ENCODE measurements at places on chromosomes 3 and 15.

- no peak for DNase-seq
- H3K4me3 ChIP-seq: no peak overlapping the region
- no peaks in the 10 kb centered on the region for H3K4me1 ChIP-seq
These were observed 35.1 kb upstream of the CCDC80 start for GRCh38 chr3:112675943-112676535.

- H3K4me3 ChIP-seq: no peak overlapping the region
- H3K4me1 ChIP-seq: peaks cover 15% of the 10 kb centered on the region
- DNase-seq: no peak
- no peak overlapping the region for H3K27ac ChIP-seq
These were observed 6.6 kb downstream of the DTWD1 start for GRCh38 chr15:49627407-49627877.

DNA sequence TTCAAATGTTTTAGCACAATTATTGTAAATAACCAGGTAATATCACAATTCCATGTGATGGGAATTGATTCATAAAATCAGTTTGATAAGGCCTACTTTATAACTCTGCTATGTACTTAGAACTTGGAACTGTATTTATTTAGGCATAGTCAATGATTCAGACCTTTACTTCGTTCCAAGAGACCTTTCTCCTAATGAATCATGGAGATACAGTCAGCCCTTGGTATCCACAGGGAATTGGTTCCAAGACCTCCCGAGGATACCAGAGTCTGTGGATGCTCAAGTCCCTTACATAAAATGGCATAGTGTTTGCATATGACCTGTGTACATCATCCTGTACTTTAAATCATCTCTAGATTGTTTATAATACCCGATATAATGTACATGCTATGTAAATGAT, 60.8 kb upstream of the UMPS start:
- H3K4me1 ChIP-seq: no peaks in the 10 kb centered on the region
- no peak overlapping the region for H3K4me3 ChIP-seq
- no peak overlapping the region for H3K27ac ChIP-seq
- no peaks in the 10 kb centered on the region for H3K27me3 ChIP-seq
- no peaks in the 10 kb centered on the region for H3K36me3 ChIP-seq
- DNase-seq: no peak

DNA sequence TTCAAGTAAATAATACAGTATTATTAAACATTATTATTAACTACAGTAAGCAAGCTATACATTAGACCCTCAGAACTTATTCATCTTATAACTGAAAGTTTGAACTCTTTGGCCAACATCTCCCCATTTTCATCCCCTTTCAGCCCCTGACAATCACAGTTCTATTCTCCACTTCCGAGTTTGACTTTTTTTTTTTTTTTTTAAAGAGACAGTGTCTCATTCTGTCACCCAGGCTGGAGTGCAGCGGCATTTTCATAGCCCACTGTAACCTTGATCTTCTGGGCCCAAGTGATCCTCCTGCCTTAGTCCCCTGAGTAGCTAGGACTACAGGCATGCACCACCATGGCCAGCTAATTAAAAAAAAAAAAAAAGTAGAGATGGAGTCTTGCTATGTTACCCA, 41.3 kb upstream of the LRIG1 start:
- no peak overlapping the region for H3K27ac ChIP-seq
- H3K36me3 ChIP-seq: no peaks in the 10 kb centered on the region

GRCh38 chr3:115843206-115843605, 219.9 kb downstream of the GAP43 start:
- no peaks in the 10 kb centered on the region for H3K27me3 ChIP-seq
- H3K4me3 ChIP-seq: no peak overlapping the region
- H3K27ac ChIP-seq: no peak overlapping the region
- H3K4me1 ChIP-seq: no peaks in the 10 kb centered on the region

GRCh38 chr15:75089456-75090387, 66.3 kb downstream of the PPCDC start:
- no peaks in the 10 kb centered on the region for H3K27me3 ChIP-seq
- DNase-seq: no peak
- H3K4me1 ChIP-seq: peaks cover 25% of the 10 kb centered on the region
- no peak overlapping the region for H3K4me3 ChIP-seq
- no peaks in the 10 kb centered on the region for H3K36me3 ChIP-seq
- peak overlapping the region; percentile 62 for H3K27ac ChIP-seq

- DNase-seq: peak; percentile 91
- H3K27ac ChIP-seq: peak within 1 kb of the TSS; percentile 82
- peaks cover 12% of the 10 kb centered on the region for H3K4me1 ChIP-seq
- peak within 1 kb of the TSS; percentile 68 for H3K4me3 ChIP-seq
- H3K36me3 ChIP-seq: no peaks in the 10 kb centered on the region
These were observed at the start of gene APH1B for GRCh38 chr15:63277038-63277892. Gene APH1B (plus strand): TSS chr15:63277605. CDS start chr15:63277624, 19 bp downstream.

DNA sequence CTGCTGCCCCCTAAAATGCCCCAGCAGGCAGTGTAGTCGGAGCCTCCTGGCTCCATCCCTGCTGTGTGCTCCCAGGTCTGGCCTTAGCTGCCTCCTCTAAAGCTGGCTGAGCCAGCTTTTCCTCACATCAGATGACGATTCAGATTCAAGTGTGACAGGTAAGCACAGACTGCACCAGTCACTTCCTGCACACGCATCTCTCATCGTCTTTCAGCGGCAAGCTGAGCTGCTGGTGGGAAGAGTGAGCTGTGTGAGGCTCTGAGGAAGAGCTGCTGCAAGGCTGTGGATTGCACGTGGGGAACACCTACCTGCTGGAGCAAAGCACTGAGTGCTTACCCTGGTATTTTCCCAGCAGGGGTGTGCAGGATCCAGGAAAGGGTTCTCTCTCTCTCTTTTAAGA, 88.4 kb upstream of the RPL32 start:
- peaks cover 6% of the 10 kb centered on the region for H3K4me1 ChIP-seq
- H3K27ac ChIP-seq: no peak overlapping the region
- no peak overlapping the region for H3K4me3 ChIP-seq
- peaks cover 85% of the 10 kb centered on the region for H3K36me3 ChIP-seq
- no peaks in the 10 kb centered on the region for H3K27me3 ChIP-seq

DNA sequence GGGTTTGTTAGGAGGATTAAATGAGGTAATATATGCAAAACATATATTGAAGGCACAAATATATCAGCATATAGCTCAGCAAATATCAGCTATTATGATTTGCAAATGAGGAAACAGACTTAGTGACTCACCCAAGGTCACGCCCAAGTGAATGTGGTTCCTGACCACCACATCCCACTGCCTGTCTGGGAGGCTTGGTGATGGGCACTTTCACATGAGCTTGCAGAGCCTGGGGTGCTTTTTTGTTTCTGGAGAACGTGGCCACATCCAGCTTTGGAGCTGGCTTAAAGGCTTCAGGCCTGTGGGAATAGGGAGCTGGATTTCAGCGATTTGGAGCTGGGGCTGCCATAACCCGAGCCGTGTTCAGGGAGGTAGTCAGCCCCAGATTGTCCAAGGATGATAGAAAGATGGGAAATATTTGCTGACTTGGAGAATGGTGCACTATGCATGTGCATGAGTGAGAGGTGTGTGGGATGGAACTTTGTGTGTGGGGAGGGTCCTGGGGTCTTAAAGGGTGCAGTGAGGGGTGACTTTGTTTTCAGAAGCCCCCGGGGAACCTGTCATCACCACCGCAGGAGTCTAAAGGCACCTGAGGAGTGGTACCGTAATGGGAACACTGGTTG, 12.0 kb upstream of the FGD5 start:
- no peaks in the 10 kb centered on the region for H3K36me3 ChIP-seq
- no peaks in the 10 kb centered on the region for H3K4me1 ChIP-seq
- DNase-seq: no peak
- peak overlapping the region; percentile 35 for H3K27ac ChIP-seq
- no peak overlapping the region for H3K4me3 ChIP-seq

GRCh38 chr3:154758109-154758868, 321.8 kb upstream of the MME start:
- no peaks in the 10 kb centered on the region for H3K36me3 ChIP-seq
- peak; percentile 41 for DNase-seq
- H3K27me3 ChIP-seq: no peaks in the 10 kb centered on the region
- no peaks in the 10 kb centered on the region for H3K4me1 ChIP-seq

DNA sequence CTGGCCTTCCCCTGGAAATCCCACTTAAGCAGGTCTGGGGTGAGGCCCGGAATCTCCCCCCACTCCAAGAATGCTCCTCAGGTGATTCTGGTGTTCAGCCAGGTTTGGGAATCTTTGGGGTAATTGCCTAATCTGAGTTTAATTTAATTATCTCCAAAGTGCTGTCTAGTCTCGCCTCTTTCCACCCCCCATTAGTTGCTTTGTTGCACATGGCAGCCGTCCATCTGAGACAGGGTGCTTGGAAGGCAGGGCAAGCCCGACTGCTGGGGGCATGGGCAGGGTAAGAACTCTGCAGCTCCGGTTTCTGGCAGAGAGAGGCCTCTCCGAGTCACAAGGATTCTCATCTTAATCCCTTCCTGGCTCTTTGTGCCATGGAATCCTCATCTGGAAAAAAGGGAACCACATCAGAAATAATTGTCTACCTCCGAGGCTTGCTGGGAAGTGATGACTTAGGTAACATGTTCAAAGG, 15.0 kb downstream of the IL17RD start:
- H3K27ac ChIP-seq: no peak overlapping the region
- H3K4me1 ChIP-seq: no peaks in the 10 kb centered on the region
- H3K36me3 ChIP-seq: no peaks in the 10 kb centered on the region
- H3K4me3 ChIP-seq: no peak overlapping the region

GRCh38 chr15:79169526-79170133, 79.0 kb upstream of the RASGRF1 start:
- H3K27ac ChIP-seq: no peak overlapping the region
- H3K4me3 ChIP-seq: no peak overlapping the region
- DNase-seq: no peak

GRCh38 chr15:23483821-23484299, 36.8 kb upstream of the GOLGA6L2 start:
- H3K36me3 ChIP-seq: no peaks in the 10 kb centered on the region
- no peak overlapping the region for H3K4me3 ChIP-seq

DNA sequence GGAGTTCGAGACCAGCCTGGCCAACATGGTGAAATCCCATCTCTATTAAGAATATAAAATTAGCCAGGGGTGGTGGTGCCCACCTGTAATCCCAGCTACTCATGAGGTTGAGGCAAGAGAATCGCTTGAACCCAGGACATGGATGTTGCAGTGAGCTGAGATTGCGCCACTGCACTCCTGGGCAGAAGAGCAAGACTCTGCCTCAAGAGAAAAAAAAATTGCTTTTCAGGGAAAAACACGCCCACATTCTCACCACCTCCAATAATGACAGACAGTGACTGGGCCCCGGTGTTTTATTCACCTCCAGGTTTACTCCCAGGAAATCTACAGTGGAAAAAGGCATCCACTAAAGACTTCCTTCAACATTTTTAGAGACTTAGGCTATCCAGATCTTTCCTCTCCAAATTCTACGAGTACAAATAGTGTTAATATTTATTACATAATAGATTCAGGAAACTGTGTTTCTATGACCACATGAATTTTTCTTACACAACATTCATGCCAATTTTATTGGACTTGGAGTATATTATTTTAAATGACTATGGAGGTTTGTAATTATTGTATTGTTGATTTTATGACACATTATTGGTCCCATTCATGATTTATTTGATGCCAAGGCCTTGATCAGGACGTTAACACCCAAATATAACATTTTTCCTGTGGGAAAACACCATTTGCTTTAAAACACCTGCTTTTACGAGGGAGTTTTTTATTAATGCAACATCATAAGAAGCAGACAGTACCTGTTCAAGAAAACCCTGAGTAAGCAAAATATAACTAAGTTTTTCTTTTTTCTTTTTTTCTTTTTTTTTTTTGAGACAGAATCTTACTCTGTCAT, 26.6 kb downstream of the IGF2BP2 start:
- no peak overlapping the region for H3K4me3 ChIP-seq
- no peaks in the 10 kb centered on the region for H3K36me3 ChIP-seq
- no peak for DNase-seq
- H3K27ac ChIP-seq: no peak overlapping the region

DNA sequence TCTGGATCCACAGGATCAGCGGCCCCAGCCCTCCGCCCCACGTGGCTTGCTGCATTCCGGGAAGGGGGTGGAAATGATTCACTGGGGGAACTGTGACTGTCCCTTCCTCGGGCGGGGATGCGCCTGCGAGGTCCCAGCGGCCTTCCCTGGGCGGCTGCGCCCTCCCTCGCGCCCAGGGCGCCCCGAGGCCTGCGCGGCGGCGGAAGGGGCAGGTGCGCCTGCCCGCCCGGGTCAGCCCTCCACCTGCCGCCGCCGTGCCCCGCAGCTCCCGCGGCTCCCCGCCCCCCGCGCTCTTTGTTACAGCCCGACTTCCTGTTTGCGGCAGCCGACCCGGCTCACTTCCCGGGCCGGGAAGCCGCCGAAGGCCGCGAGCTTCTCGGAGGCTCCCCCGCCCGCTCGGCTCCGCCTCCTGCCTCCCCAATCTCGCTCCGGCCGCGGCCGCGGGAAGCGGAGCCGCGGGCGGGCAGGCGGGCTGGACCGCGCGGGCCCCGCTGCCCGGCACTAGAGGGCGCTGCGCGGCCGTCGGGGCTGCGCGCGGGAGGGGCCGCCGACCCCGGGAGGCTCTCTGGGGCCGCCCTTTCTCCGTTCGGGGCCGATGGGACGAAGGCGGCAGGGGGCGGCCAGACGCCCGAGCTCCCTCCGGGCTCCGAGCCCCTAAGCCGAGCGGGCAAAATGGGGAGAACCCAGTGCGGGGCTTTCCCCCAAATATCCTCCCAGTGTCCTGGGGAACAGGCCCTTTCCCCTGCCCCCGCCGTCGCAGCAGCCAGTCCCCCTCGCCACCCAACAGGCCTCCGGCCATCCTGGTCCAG, 11.5 kb upstream of the CHAC1 start:
- H3K36me3 ChIP-seq: peaks cover 3% of the 10 kb centered on the region
- peaks cover 48% of the 10 kb centered on the region for H3K4me1 ChIP-seq
- H3K27ac ChIP-seq: peak overlapping the region; percentile 89
- H3K4me3 ChIP-seq: peak overlapping the region; percentile 40
- peak; percentile 85 for DNase-seq
- H3K27me3 ChIP-seq: no peaks in the 10 kb centered on the region
